ENCODE measurements at places on chromosomes 5 and 9. TPM values are rescaled to one million over a fixed set of nuclear protein-coding genes. Genes with fewer than 3 reads are reported as not detected.

Gene SLCO6A1
- under 0.01 TPM for total RNA-seq

Gene ZNF883
- total RNA-seq = 1.2 TPM

Gene CDKN2B
- total RNA-seq = 29.2 TPM

Gene ARL14EPL
- total RNA-seq = not detected

Gene DBH
- total RNA-seq = not detected

Gene ARID3C
- 0.26 TPM for total RNA-seq

Gene BARHL1
- not detected for total RNA-seq

Gene GPX8
- total RNA-seq = 12.1 TPM

Gene QRFP
- not detected for total RNA-seq

Gene C5orf58
- not detected for total RNA-seq

Gene IFNA4
- total RNA-seq = not detected
